Tibial artery (tissue), 4 donors: ENCODE measurements at places on chromosomes 4 and X.

DNA sequence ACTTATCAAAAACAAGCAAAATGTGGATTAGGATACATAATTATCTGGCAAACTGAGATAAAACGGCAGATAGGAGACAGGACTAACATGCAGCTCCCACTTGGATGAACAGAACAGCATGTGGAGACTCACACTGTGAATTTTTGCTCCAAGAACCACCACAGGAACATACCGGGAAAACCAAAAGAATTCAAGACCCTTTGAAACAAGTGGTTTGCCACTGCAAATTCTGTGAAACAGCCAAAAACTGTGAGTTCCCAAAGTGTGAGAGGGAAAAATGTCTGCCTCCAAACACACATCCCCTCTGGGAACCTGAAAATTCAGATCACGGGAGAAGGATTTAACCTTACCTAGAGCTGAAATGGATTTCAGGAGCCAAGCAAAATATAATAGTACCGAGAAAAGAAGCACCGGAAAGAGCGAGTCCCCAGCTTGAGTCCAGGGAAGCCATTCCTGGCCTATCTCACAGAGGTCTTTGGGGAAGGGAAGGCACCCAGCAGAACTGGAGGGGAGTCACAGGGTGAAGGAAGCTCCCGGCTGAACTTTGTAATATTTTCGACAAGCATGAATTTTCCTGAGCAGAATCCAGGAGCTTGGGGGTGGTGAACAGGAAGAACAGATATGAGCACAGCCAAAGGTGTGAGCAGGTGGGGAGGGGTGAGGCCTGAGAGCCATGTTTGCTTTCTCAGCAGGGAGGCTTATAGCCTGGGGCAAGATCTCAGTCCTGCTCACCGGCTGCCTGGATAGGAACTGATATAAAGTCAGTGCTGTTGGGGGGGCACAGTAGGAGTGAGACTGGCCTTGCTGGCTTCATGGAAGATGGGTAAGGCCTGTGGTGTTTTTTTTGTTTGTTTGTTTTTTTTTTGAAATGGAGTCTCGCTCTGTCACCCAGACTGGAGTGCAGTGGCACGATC is 23.9 kb downstream of the MANBA start:
- no peak for DNase-seq

GRCh38 chr4:31474221-31474620 is 754.1 kb downstream of the PCDH7 start:
- DNase-seq = no peak

GRCh38 chr4:61129971-61130370 is 70.2 kb upstream of the ADGRL3 start:
- DNase-seq = no peak

GRCh38 chr4:75015627-75016026 is 82.7 kb downstream of the PARM1 start:
- no peak for DNase-seq

GRCh38 chrX:100373673-100374072 is 36.4 kb downstream of the PCDH19 start:
- no peak for DNase-seq
